ENCODE measurements at places on chromosomes 2 and 18.

- no peak for DNase-seq
These were observed 151.4 kb downstream of the DYSF start for GRCh38 chr2:71604726-71605120.

- no peak for DNase-seq
These were observed 96.1 kb upstream of the ZEB2 start for GRCh38 chr2:144615866-144616565.

GRCh38 chr2:150769421-150769820 lies 282.0 kb upstream of the RND3 start:
- no peak for DNase-seq

- no peak for DNase-seq
These were observed 248.2 kb downstream of the PHLPP1 start for GRCh38 chr18:62963507-62963906.

DNA sequence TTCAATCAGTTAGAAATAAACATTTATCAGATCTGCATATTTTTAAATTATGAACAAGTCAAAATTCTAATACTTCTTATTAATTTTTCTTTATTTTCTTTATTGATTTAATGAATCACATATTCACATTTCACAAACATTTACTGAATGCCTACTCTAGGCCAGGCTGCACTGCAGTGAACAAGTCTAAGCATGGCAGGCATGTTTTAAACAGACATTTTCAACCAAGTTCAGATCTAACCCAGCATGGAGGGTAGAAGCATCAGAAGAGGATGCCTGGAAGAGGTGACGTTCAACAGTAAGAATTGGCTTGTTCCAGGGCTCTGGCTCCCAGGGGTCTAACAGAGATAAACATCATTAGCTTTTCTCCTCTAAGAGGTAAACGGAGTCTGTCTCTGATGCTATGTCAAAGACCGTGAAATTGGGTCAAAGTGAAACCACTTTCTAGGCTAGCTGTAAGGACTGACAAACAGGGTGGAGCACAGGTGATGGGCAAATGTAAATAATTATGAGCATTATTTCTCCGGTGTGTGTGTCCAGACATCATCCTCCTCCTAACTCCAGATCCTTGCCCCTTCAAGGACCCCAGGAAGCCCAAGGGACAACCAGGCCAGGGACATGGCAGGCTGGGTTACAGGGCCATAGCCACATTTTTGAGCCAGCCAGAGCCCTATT lies 50.6 kb downstream of the UNC50 start:
- no peak for DNase-seq

- no peak for DNase-seq
These were observed 223.6 kb downstream of the C1D start for GRCh38 chr2:67839242-67839641.

DNA sequence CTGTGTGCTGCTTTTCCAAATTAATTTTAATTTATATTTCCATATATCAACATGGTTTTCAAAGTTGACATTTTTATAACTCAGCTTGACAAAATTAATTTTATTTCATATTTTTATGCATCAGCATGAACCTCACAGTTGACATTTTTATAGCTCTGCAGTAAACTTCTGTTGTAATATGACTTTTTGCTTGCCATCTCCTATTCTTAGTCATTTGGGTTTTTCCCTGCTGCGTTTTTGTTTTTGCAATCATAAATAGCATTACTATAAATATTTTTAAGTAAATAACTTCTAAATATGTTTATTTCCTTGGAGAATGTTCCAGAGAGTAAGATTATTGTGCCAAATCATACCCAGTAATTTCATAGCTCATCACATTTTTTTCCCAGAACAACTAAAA lies 21.0 kb upstream of the L3MBTL4 start:
- DNase-seq = no peak

- DNase-seq = no peak
These were observed 8.8 kb downstream of the NMUR1 start for GRCh38 chr2:231521443-231521842.

DNA sequence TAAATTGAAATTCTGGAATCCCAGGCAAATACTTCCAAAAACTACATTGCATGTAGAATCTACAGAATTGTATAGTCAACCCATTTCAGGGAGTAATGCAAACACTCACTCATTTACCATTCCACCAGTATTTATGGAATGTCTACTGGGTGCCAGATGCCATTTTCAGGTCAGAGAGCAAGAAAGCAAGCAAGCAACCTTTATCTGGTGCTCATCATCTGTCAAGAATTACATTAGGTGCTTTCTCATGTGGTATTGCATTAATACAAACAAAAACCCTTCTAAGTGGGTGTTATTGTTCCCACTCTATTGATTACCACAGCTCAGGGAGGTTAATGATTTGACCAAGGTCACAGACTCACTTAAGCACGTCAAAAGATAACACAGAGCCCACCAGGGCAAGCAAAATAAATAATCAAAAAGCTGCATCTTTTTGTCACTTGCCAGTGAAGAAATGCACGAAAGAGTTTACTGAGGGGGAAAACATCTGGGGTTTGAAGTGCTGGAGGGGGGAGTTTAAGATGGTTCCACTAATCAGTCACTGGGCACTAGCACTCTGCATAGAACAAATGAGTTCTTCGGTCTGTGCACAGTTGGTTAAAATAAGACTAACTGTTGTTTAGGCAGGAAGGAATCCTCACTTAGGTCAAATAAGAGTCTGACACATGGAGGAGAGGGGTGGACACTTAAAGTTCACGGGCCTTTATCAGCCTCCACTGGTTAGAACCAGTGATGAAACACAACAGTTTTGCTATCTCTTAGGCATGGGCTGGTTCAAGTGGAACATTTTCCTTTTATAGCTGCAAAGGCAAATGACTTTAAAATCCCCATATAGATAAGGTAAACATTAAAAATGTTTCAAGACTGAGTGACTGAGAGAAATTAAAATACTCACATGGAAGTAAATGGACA lies 208.8 kb downstream of the CDH2 start:
- DNase-seq = no peak

DNA sequence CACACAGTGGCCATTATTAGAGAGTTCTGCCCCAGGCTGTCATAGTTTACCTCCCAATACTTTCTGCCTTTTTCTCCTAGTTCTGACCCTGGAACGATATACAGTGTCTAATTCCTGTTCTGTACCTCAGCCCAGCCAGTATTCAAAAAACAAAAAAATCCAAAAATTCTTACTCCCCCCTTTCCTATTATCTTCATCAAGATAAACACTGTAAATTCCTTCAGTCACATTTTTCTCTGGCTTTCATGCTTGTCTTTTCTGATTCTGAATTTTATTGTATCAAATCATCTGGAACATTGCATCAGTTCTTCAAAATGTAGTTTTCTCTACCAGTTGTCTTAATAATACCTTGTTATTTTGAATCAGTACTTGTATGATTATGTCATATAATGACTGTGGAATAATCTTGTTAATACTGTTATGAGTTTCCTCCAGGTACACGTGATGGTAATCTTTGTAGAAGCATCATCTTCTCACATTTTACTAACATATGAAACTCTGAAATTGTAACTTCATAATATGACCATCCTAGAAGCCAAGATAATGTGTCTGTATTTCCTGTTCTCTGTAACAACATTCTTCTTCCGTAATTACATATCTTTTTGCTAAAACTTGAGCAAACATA lies 79.0 kb upstream of the NOSTRIN start:
- no peak for DNase-seq

- DNase-seq = no peak
These were observed 2.7 kb upstream of the CCBE1 start for GRCh38 chr18:59699750-59700534.

DNA sequence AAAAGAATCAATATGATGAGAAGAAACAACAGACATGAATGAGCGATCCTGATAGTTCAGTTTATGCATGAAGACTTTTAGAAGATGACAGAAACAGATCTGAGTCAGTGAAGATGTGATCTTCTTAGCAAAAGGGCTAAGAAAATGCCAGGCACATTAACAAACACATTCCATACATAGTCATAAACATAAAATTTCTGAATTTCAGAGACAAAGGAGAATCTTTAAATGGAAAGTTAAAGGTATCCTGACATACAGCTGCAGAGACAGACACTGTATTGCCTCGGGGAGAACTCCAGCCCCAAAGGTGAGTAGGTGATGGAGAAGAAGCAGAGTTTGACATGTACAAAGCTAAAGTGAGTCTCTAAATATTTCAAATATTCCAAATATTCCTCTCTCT lies 40.6 kb upstream of the FN1 start:
- no peak for DNase-seq

- DNase-seq = no peak
These were observed 59.3 kb downstream of the CRACDL start for GRCh38 chr2:98876741-98877140.

DNA sequence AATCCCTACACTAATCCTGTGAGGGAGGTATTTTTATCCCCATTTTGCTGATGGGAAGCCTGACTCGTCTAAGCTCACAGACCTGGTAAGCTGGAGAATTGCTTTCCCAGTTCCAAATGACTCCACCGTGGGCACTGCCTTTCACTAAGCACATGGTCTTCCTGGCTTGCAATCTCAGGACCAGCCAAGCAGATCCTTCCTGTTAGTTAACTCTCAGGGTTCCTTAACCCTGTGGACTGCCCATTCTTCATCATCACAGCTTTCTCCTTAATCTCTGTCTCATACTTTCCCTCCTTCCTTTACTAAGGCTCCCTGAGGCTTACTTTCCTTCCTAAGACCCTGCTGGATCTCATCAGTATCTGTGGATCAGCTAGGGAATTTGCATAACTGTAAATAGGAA lies 122.2 kb upstream of the ZEB2 start:
- DNase-seq = no peak

DNA sequence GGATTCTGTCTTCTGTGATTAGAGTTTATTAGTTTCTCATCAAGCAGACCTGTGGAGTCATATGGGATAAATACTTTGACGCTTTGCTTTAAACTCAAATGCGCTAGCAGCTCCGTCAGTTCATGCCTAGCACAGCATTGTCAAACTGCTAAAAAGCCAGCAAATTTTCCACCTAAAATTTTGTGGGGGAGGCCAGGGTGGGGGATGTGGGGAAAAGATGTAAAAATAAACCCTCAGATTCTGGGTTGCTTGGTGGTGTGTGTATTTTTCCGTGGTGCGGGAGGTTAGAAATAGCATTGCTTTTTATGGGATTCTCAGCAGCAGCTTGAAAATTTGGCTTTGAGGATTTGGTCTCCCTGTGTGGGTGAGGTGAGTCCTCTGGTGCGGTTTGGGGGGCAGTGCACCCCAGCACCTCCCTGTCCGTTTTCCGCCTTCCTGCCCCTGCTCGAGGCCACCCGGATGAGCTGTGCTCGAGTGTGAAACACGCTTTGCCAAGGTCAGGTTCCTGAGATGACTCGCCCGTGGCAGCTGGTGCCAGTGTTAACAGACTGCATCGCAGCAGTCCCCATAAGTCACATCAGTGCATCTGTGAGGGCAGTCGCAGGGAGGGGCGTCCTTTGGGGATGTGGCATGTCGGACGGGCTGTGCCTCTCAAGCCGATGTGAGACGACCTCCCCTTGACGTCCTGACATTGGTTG lies 65.9 kb downstream of the LDLRAD4 start:
- DNase-seq = no peak

- DNase-seq = no peak
These were observed 74.6 kb downstream of the COL5A2 start for GRCh38 chr2:189104934-189105333.

GRCh38 chr2:18067588-18068384 lies 189.3 kb downstream of the KCNS3 start:
- no peak for DNase-seq

DNA sequence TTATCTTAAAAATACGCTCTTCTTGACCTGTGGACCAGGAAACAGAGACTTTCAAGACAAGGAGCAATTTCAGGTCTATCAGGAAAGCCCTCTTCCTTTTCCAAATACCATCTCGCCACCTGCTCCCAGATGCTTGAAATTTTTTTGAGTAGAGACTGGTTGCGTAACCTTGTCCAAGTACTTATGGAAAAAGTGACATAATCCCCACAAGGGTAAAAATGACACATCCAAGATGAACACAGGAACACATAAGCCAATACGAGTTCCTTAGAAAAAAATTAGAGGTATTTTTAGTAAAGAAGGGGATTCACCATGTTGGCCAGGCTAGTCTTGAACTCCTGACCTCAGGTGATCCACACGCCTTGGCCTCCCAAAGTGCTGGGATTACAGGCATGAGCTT lies 1.8 kb downstream of the SERPINB13 start:
- peak; percentile 19 for DNase-seq

- no peak for DNase-seq
These were observed 366.9 kb upstream of the HNRNPA3 start for GRCh38 chr2:176845718-176846117.

GRCh38 chr18:23703057-23703986 lies 14.1 kb downstream of the LAMA3 start:
- DNase-seq = peak; percentile 65

DNA sequence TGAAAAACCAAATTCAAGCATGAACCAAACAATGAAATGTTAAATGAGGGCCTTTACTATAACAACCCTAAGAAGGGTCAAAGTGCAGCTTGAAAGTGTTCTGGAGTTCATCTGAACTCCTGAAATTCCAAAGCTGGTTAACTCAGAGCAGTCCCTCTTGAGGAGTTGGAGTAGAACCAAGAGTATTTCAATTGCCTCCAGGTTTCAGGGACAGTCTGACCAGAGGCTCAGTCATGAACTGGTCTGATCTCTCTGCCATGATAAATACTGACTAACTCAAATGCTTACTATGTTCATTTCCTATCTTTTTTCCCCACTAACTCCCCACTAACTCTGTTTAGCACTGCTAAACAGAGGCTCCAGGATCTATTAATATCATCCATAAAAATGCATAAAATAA lies 2.7 kb downstream of the STARD7 start:
- DNase-seq = peak; percentile 83

DNA sequence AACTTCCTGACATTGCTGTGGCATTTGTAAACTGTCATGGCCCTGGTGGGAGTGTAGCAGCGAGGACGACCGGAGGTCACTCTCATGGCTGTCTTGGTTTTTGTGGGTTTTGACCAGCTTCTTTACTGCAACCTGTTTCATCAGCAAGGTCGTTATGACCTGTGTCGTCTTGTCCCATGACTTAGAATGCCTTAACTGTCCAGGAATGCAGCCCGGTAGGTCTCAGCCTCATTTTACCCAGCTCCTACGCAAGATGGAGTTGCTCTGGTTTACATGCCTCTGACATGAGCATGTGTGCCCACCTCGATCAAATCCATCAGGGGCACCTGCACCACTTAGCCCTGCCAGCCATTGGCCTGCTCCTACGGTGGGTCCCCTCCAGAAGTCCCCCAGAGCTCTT lies 32.9 kb upstream of the SLC66A3 start:
- DNase-seq = no peak

- DNase-seq = peak; percentile 67
These were observed 111.9 kb downstream of the EPC2 start for GRCh38 chr2:148756292-148756975.

DNA sequence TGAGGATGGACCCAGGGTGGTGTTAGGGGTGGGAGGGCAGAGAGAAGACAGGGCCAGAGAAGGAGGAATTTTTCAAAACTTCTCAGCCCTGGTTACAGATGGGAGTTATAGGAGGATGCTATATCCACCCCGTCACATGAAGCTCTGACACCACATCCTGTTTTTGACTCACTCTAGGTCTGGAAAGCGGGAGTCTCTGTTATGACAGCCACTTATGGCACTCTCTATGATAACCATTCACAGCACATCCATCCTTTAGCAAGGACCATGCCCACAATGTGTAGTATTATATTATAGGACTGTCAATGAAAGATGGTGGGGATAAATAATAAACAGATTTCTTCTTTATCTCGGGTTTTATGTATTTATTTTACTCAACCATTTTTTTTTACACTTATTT lies 461.2 kb downstream of the CDH2 start:
- DNase-seq = peak; percentile 2
